CD4-positive, alpha-beta T cell treated with Interleukin-17A for 4 hours (primary cell): ENCODE measurements at places on chromosomes 2 and 18.

DNA sequence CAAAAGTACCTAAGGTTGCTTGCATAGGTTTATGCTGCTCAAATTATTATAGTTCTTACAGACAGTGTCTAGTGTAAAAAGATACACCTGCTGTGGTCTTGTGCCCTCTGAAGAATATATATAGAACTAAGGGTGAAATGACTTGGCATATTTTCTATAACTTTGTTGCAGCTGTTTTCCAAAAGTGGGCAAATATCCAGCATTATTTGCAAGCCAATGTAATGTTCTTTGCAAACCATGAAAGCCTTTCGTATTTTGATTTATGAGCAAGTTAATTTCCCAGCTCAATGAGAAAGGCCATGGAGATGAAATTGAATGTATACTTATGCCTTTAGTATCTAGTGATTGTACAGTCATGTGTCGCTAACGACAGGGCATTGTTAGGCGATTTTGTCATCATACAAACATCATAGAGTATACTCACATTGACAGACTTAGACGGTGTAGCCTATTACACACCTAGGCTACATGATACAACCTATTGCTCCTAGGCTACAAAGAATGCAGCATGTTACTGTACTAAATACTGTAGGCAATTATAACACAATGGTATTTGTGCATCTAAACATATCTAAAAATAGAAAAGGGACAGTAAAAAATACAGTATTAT, 116.3 kb downstream of the PLCL1 start:
- no peak for DNase-seq

- DNase-seq = no peak
Observed at GRCh38 chr2:107392241-107392704, 434.4 kb upstream of the RGPD4 start.

DNA sequence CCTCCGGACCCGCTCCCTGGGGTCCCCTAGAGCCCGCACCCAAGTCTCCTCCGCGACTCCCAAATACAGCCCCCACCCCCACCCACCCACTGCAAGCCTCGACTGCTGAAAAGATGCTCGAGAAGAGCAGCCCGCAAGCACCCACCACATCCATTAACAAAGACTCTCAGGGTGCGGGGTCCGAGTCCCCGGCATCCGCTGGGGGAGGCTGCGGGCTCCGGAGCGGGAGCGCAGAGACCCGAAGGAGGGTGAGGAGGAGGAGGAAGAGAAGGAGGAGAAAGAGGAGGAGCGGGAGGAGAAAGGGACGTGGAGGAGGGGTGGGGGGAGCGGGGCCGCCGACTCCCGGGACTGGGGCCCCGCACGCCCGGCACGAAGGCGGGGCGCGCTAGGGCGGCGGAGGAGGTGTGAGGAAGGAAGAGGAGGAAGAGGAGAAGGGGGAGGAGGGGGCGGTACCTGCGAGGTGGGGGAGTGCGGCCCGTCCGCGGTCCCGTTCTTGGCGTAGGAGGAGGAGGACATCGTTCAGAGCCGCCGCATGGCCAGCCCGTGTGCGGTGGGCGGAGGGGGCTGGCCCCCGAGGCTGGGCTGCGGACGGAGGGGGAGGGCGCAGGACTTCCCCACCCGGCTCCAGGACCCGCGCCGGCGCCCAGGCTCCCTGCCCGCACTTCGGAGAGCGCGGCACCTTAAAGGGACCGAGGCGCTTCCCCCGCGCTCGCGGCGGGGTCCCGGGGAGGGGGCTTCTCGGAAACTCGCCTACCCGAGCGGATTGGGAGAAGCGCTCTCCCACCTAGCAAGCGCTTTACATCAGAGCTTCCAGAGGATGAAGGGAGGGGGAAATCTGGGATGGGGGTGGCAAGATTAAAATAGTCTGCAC, at the start of gene CACNB4:
TSS of gene CACNB4 (minus strand) at position 549 of the 871 bp plus-strand sequence.
- DNase-seq = peak; percentile 22

DNA sequence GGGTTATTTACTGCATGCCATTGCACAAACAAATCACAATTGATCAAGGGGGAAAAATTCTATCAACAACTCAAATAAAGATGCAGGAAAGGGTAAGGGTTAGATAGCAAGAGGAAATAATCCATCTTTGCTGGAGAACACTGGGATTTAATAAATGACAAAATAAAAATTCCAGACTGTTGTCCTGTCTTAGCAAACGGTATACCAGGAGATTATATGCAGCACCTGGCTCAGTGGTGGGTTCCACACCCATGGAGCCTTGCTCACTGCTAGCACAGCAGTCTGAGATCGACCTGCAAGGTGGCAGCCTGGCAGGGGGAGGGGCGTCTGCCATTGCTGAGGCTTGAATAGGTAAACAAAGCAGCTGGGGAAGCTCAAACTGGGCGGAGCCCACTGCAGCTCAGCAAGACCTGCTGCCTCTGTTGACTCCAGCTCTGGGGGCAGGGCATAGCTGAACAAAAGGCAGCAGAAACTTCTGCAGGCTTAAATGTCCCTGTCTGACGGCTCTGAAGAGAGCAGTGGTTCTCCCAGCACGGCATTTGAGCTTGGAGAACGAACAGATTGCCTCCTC, 296.5 kb upstream of the THSD7B start:
- DNase-seq = no peak

GRCh38 chr2:98648451-98648850, 40.1 kb downstream of the UNC50 start:
- DNase-seq = no peak

GRCh38 chr2:171553858-171554257, 31.6 kb downstream of the CYBRD1 start:
- no peak for DNase-seq

GRCh38 chr2:86336675-86337243, 667 bp downstream of the REEP1 start:
- DNase-seq = no peak

DNA sequence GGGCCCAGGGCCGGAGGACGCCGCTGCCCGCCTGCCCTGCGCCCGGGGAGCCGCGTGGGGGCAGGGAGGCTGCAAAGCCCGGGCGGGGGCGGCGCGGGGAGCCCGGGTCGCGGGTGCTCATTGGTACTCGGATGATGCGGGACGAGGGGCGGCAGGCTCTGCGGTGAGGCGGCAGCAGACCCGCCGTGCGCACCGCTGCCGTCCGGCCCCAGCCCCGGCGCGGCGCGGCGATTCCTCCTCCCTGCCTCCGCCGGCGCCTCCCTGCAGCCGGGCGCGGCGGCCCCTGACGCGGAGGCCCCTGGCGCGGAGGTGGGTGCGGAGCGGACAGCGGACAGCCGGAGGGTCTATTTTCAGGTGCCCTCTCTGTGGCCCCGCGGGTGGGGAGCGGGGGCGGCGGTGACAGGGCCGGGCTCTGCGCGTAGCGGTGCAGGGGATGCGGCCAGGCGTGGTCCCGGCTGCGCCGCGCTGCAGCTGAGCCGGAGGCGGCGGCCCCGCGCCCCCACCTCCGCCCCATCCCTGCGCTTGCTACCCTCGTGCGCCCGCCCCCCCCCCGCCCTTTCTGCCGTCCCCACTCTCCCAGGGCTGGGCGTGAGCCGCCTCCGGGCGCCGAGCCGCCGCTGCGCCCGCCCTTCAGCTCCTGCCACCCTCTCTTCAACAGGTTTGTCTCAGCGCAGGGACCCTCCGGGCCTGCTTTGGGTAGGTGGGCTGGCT, 640 bp downstream of the SPTBN1 start:
- DNase-seq = no peak

DNA sequence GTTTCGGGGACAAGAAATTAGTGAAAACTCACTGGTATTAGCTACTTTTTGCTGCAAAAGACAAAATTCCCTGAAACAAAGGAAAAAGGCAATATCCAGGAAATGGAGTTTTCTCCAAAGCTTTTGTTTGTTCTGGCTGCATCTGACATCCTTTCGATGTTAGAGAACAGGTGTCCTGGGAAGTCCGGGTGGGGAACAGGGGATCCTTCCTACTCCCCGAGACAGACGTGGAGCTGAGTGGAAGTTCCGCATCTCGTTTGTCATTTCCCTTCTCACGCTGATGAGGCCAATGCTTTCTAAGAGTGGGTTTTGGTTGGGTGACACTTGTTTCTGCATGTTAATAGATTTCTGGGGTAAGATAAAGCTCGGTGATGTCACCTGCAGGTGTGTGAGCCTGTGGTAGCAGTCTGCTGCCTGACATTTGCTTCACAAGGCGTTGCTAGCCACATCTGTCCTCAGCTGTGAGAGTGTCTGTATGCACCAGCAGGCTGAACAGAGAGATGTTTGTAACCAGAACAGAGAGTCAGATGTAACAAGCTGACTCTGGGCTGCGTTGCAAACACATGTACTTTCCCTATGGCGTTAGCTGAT, 125.9 kb downstream of the ACOXL start:
- peak; percentile 77 for DNase-seq

- DNase-seq = no peak
Observed at GRCh38 chr2:25726522-25726921, 53.1 kb upstream of the DTNB start.

GRCh38 chr2:18998491-18998890, 359.9 kb downstream of the OSR1 start:
- no peak for DNase-seq

- no peak for DNase-seq
Observed at GRCh38 chr2:6526093-6526824, 339.4 kb downstream of the CMPK2 start.

GRCh38 chr2:168375195-168375798, 80.8 kb upstream of the CERS6 start:
- no peak for DNase-seq

- no peak for DNase-seq
Observed at GRCh38 chr18:45373286-45373880, 241.9 kb upstream of the SLC14A2 start.

DNA sequence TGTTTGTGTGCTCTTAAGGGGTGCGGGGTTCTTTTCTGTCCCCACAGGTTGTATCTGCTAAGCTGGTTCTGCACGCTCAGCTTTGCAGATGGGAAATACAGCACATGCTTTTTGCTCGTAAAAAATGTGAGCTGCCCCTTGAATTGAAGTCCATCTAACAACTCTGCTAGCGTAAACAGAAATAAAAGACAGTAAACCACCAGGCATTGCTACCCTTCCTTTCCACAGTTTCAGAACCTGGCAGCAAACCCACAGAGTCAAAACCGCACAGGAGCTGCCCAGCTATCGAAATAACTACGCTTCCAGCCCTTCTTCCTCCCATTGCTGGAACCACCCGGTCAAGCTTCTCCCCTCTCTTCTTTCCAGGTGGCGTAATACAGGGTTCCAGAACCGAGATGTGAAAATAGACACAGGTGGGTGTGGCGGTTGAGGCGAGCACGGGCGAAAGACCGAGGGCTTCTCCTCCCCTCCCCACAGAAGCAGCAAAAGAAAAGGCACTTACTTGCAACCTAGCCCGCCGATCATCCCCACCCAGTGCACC, 479 bp downstream of the SCN9A start:
- DNase-seq = no peak

DNA sequence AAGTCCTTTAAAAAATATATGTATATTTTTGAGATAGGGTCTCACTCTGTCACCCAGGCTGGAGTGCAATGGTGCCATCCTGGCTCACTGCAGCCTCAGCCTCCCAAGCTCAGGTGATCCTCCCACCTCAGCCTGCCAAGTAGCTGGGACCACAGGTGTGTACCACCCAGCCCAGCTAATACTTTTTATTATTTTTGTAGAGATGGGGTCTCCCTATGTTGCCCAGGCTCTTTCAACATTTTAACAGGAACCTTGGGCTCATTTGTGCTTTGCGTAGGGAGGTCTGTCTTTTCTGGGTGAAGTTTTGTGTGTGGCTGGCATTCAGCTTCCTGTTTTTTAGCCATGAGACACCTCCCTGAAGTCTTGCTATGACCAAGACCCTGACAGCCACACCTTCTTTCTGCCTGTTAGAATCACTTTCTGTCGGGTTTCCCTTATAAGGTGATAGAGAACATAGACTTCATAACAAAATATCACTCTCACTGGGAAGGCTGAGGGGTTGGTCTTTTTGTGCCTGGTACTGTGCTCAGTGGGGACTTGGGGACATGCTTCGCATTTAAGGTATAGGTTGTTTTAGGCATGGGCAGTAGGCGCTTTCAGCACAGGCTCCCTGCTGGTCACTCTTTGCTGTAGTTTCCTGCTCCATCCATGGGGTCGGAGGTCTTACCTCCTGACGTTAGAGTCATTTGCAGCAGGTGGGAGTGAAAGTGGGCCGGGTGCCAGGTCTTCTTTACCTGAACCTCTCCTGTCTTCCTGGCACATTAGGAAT, 3.4 kb downstream of the RAB31 start:
- no peak for DNase-seq

GRCh38 chr2:204129591-204130294, 193.2 kb downstream of the ICOS start:
- DNase-seq = no peak

- DNase-seq = no peak
Observed at GRCh38 chr2:227643990-227644551, 22.5 kb upstream of the SCYGR5 start.

- DNase-seq = no peak
Observed at GRCh38 chr2:34004936-34005335, 405.8 kb upstream of the FAM98A start.
